ENCODE measurements at places on chromosomes 16 and 17.

DNA sequence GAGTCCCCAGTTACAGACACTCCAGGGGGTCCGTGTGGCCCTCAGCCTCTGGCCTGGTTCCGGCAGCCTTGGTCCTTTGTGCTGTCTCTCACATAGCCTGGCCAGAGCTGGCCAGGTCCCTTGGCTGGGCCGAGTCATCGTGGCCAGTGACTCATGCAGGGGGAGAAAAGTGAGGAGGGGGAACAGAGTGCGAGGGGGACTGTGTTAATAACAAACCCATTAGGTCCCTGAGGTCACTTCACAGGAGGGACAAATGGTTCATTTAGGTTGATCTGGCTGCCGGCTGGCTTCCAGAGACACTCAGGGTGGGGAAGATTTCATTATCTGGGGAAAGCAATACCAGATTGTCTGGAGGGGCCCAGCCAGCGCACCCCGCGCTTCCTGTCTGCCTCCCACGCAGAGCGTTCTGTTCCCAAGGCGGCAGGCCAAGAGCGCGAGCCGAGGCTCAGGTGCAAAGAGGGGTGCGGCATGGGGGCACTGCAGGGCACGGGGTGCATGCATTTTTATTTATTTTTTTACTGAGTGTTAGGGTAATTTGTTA lies 223.1 kb downstream of the SEC14L1 start:
- no peak for DNase-seq

DNA sequence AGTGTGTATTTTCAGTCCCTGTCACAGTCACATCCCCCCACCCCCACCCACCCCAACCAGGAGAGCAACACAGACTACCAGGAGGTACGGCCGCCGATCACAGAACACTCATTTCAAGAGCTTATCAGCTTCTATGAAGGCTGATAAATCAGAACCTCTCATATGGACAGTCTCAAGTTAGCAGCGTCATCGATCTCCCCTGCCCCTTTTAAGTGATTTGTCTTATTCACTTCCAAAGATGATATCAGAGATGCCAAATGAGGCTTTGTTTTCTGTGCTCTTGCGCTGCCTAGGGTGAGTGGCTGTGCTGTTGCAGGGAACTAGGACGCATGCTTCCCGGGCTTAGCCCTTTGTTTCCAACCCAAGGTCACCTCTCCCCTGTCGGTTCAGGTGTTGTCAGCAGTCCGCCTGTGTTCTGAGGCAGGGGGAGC lies 26.8 kb upstream of the PMFBP1 start:
- no peak for DNase-seq

- no peak for DNase-seq
Measured at GRCh38 chr16:14427371-14427948, 202.6 kb downstream of the PARN start.

DNA sequence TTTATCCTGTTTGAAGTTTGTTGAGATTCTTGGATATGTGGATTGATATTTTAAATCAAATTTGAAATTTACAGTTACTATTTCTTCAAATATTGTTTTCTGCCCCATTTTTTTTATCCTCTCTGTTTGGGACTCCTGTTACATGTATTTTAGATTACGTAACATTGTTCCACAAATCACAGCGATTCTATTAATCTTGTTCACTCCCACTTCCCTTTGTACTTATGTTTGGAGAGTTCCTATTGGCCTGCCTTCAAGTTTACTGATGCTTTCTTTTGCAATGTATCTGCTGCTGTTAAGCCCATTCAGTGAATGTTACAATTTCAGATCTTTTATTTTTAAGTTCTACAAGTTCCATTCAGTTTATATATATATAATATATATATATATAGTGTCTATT lies 288.3 kb upstream of the TNRC6C start:
- no peak for DNase-seq

- DNase-seq, result no peak
Measured at GRCh38 chr17:30990458-30990857, 19.6 kb downstream of the RNF135 start.

DNA sequence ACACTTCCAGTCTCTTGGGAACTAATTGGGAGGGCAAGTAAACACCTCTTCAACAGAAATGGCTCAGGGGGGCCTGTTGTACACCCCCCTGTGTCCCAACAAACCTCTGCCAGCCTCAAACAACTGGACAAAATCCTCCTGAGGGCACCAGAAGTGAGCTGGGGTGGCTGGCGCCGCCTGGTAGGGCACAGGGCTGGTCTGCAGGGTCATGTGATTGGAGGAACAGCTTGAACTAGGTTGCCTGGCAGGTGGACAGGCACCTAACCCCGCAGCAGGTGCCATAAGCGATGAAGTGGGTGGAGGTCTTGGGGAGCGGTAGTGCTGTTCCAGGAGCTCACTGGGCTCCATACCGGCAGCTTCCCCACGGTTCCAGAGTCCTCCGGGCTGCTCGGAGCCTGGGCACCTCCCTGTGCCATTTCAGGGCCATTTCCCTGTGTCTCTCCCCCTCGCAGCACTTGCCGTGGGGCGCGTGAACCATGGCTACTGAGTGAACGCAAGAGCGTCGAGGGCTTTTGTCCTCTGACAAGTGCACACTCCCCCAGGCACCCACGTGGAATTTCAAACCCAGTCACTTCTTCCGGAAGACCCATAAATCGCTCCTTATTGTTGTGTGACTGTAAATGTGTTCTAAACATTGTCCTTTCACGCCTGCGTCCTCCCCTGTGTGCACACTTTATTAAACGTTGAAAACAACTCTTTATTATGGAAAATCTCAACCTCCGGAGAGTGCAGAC lies 101.5 kb downstream of the SEC14L1 start:
- DNase-seq, result no peak

GRCh38 chr17:79652999-79653643 lies 42.3 kb upstream of the RBFOX3 start:
- no peak for DNase-seq

DNA sequence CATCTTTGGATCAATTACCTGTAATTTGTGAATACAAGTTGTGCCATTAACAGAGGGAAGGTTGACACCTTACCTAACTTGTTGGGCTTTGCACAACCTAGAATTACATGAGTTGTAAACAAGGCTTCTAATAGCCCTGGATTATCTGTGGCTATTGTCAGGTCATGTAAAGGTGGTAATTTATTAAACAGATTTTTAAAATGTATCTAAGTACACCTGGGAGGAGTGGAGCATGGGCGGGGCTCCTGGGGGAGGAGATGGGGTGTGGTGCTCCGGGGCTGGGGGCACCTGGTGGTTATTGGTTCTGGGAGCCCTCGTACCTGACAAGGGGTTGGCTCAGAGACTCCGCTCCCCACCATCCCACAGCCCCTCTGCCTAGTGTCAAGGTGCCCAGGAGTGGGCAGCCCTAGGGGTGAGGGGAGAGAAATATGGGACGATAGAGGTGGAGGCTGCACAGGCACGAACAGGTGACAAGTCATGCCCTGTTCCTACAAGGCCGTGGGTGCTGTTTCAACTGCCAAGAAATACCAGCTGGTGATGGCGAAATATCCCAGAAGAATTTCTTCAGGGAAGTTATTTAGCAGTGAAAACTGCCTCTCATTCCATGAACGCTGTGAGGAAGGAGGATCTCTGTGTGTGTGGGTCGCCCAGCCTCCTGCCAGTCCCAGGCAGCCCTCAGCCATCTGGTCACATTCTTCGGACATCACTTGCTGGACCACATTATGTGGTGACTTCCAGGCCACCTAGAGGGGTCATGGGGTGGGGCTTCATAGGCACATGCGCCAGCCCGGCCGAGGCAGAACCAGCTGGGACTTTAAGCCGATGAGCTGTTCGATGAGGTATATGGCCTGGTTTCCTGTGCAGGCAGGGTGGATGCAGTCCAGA lies 55.5 kb upstream of the IRX3 start:
- DNase-seq, result no peak
